ENCODE measurements at places on chromosomes 6 and 20.

DNA sequence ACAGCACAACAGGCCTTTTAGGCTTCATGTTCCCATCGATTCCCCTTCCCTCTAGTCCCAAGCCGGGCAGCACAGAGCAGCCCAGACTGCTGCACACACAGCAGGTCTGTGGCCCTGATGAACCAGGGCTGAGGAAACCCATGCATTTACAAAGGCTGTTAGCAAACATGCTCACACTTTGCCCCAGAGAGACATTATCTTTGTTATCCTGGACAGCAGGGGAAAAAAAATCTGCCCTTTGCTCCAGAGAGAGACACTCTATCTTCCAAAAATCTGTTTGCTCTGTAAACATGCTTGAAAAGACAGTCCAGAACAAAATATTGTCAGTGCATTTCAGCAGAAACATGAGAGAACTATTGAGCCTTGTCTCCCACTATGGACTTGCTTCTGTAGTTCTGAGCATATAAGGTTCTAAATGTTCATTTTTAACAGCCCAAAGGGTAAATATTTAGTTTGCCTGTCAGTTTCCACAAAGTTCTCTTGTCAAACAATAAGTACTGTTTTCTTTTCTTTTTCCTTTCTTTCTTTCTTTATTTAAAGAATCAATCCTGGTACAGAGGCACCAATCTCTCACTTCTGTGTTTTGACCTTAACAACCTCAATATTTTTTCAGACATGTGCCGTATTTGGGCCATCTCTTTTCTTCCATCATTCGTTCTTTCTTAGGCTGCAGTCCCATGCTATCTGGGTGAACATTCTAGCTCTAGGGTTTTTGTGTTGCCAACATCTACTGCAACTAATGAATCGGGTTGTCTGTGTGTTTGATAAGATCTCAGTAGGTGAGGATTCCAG lies 468.0 kb downstream of the EPM2A start:
- DNase-seq, result no peak

GRCh38 chr6:20581070-20581469 lies 46.8 kb downstream of the CDKAL1 start:
- no peak for DNase-seq

DNA sequence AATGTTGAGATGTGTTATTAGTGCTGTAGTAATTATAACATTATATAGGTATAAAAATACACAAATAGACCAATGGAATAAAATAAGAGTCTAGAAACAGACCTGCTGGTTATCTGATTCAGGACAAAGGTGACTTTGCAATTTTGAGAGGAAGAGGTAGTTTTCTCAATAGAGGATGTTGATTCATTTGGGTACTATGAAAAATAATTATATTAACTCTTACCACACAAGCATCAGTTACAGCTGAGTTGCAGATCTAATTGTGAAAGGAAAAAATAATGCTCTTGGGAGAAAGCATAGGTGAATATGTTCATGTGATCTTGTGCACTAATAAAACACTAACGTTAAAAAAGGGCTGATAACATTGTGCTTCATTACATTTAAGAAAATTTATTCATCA lies 103.0 kb downstream of the BCKDHB start:
- no peak for DNase-seq

- no peak for DNase-seq
Measured at GRCh38 chr6:33018418-33018817, 9.0 kb upstream of the HLA-DOA start.

DNA sequence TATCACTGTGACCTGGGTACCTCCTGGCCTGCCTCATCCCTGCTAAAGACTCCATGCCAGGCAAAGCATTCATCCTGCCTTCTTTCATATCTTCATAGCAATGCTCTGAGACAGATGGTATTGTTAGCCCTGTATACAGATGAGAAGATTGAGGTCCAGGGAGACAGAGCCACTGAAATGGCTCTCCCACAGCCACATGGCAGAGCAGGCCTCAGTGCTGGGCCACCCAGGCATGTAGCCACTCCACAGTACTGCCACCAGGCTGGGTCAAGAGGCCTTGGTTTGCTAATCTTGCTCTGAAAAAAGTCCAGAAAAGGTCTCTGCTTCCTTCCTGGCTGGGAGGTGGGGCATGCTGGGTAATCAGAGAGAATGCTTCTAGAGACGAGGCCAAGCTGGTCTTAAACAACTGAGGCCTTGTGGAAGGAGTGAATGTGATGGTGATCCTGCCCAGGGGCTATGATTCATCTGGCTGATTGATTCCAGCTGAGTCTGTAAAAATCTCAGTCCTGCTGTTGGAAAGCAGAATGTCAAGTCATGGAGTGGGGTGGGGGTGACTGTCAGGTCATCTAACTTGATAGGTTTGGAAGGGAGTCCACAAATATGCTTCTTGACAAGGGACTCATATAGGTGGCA lies 29.8 kb downstream of the HM13 start:
- no peak for DNase-seq

- DNase-seq, result no peak
Measured at GRCh38 chr6:37020381-37020780, 14.9 kb downstream of the FGD2 start.

DNA sequence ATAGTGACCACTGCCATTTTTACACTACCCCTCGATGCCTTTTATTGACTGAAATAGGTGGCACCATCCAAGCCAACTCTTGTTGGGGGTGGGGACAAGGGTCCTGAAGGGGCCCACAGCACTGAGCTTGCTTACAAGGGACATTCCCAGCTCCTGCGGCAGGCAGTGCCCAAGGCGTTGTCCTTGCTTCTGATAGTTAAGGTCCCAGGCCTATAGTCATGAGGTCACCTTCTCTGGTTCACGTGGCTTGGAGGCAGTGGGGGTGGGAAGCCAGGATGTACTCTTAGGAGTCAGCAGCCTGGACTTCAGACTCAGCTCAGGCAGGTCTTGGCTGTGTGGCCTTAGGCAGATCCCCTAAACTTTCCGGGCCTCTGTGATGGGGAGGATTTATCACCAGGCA lies 48.6 kb downstream of the TOX2 start:
- no peak for DNase-seq

DNA sequence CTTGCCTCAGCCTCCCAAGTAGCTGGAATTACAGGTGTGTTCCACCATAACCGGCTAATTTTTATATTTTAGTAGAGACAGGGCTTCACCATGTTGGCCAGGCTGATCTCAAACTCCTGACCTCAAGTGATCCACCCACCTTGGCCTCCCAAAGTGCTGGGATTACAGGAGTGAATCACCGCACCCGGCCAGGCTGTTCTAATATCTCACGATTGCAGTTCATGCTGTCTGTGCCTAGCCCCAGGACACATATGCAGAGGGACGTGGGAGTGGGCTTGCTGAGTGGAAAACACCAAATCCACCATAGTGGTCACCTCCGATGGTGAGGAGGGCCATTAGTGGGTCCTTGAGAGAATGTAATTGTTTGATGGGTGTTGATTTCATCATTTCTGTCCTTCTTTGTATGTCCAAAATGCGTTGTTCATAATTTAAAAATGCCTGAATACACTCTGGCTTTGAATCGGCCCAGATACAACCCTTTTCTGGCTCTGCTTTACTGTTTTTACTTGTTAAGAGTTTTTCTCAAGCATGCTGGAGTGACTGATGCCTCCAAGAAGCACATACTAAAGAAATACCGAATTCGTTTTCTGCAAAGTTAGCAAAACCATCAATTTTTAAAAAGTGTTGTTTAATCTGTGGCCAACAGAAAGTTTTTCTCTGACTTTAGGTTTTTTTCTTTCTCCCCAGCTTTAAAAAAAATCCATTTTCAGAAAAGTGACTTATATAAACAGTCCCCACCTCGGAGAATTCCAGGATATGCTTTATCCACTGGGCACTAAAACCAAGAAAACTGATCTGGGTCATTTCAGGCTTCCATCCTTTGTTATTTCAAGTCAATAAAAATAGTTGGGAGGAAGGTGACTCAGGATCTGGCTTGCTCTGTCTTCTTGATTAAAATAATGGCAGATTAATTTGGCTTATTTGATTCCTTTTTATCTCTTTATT lies 18.8 kb upstream of the RALGAPA2 start:
- DNase-seq, result no peak

DNA sequence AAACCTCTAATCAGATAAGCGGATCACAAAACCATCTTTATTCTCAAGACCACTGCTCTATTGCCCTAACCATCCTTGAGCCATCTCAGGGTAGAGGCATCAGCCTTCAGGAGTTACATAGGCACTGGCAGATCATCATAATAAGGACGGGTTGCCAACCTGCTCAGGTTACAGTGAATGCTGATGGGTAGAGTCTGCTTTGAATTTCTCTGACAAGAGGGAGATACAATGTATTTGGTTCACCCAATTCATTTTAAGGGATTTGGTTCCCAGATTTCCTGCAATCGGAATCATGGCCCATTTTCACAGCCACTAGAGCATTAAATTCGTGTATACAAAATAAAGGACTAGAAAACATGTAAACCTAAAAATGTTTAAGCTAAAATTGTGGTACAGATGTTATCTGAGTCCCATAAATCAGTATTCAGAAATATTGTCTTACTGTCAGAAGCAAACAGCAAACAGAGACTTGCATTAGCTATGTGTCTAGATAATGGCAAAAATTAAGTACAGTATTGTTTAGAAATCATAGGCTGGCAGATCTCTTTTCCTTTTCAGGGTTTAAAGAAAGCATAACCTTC lies 41.9 kb upstream of the TMEM170B start:
- DNase-seq, result no peak

DNA sequence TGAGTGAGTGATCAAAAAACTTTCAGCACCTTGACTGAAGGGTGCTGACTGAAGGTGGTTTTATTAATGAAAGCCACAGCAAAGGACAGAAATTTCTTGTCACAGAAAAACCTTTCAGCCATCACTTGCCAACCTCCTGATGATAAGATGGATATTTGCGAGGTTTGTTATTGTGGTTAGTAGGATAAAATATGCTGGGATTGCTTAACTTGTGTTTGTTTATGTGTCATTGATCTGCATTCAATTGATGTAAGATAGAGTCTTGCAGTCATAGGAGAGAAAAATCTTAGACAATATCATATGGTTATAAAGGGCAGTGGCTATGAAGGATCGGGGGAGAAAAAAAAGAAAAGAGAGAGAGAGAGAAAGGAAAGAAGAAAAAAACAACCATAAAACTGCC lies 1.2 kb downstream of the TSBP1 start:
- DNase-seq, result no peak

- DNase-seq, result no peak
Measured at GRCh38 chr20:51358032-51358724, 184.3 kb downstream of the NFATC2 start.
